ENCODE measurements at places on chromosomes 1 and 21.
A peak's percentile ranks its signal among the peaks of the same experiment; 100 is the strongest.

GRCh38 chr1:115413208-115413607, 75.2 kb upstream of the NGF start:
- DNase-seq, result no peak

DNA sequence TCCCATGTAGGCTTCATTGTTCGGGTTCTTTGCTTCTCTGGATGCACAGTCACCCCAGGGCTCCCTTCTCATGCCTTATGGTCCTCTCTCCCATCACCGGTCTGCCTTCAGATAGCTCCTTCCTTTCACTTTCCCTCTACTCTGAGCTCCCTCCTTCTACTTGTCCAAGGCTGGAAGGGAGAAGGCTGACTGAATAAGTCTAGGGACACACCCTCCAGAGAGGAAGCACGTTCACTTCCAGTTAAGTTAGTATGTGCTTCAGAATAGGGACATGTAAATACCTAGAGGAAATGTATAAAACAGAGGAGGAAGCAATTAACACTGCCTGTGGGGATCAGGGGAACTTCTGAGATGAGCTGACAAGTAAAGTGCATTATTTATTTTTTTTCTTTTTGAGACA, 23.5 kb downstream of the CXADR start:
- DNase-seq, result no peak

DNA sequence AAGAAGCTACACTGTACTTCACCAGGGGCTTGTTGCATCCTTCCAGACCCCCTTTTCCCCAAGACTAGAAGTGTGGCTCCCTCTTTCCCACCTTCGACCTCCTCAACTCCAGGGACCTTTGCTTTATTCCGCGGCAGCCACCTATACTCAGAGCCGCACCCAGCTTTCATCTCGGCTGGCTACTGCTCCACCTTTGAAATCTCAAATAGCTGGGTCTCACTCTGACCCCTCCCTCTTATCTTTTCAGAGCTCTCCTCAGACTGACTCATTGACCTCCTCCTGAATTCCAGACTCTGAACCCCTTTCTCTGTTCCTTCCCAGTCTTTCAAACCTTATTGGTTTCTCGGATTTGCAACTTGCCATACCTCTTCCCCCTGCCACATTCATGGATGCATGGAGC, 144.7 kb upstream of the JUN start:
- no peak for DNase-seq

- DNase-seq, result no peak
Measured at GRCh38 chr21:37055271-37055855, 17.5 kb downstream of the PIGP start.

DNA sequence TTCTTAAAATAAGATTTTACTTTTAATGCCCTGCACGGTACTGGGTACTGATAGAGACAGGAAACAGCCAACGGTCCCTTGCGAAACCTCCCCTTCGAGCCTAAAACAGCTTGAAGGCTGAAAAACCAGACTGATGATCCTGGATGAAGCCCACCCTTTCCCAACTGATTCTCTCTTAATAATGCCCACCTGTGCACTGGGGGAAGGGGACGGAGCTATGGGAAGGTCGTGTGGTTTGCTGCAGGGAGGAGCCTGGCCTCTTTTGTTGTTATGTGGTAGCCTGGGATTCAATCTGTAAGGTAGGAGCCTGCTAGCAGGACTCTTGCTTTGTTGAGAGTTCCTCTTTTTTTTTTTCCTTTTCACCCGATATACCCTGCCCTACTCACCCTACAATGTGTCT, 25.6 kb downstream of the SAMSN1 start:
- no peak for DNase-seq

GRCh38 chr21:45524756-45525152, 17.5 kb downstream of the SLC19A1 start:
- DNase-seq, result no peak

- no peak for DNase-seq
Measured at GRCh38 chr1:112714313-112715263, 544 bp downstream of the PPM1J start.

DNA sequence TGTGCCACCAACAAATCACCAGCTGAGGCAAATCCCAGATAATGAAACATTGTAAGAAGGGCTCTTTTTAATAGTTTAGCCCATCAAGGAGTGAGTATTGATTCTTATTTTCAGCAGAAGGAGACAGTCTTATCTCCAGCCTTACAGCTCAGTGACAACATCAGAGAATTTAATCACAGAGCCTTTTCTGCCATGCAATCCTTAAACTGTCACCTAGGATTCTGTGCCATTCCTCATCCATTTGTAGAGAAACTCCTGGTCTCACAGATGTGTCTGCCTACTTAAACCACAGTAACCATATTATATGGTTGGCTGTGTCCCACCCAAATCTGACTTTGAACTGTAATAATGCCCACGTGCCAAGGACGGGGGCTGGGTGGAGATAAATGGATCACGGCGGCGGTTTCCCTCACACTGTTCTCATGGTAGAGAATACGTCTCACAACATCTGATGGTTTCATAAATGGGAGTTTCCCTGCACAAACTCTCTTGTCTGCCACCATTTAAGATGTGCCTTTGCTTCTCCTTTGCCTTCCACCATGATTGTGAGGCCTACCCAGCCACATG, 217.7 kb downstream of the RERE start:
- no peak for DNase-seq

GRCh38 chr1:47219590-47220220, 12.3 kb downstream of the TAL1 start:
- DNase-seq, result no peak

DNA sequence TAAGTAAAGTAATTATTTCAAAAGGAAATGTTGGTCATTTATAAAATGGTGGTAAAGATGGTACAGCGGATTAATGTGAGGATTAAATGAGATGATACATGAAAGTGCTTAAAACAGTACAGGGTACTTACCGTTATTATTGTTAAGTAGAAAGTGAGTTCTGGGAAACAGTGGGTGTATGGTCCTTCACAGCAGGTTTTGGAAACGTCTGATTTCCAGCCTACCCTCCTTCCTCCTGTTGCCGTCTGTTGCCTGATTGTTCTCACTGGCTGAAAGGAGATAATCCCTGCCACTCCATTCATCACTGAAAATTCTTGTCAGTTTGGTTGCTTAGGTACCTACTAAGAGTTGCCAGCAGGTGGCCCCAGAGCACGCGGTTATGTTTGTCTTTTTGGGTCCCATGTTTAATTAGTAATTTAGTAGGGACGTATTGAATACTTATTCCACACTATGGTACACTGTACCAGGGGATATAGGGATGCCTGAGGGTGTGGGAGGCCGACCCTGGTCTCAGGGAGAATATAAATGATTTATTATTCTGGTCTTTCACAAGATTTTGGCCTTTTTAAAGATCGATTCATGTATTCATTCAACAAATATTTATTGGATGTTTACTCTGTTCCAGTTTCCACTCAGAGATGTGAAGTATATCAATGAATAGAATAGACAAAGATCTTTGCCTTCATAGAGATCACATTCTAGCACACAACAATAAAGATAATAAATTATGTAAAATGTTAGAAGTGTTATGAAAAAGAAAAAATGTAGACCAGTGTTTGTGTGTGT, 30.8 kb upstream of the RPTN start:
- DNase-seq, result peak; percentile 36

- no peak for DNase-seq
Measured at GRCh38 chr21:45761704-45762103, 118.2 kb downstream of the PCBP3 start.

DNA sequence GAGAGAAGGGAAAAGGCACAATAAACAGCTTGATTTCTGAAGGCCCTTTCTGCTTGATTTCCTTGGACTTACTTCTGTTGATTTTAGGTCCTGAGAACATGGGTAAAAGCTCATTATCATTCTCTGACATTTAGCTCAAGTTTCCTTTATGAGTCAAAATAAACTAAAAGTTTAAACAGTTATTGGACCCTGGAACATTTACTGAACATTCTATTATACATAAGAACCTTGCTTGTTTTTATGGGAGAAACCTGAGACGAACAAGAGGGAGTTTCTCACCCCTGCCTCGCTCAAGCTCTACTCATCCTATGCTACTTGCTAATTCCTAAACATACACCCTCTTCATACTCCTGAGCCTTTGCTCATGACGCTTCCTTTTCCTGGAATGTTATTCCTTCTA, 538.3 kb upstream of the PKN2 start:
- no peak for DNase-seq

DNA sequence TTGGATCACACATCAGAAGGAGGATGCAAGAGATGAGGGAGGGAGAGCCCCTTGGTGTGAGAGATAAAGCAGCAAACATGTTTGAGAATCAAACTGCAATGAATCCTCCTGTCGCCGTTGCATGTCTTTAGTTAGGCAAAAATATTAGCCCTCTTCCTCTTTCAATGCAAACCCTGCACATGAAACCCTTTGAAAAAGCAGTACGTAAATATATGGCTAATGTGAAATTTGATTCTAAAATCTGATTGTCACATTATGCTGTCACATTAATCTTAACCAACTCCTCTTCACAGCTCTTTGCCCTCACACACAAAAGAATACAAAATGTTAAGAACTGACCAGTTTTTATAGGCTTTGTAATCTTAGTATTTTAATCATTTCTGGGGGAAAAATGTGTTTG, 63.4 kb downstream of the WDR64 start:
- DNase-seq, result no peak

- no peak for DNase-seq
Measured at GRCh38 chr1:163401211-163401610, 79.5 kb downstream of the NUF2 start.

DNA sequence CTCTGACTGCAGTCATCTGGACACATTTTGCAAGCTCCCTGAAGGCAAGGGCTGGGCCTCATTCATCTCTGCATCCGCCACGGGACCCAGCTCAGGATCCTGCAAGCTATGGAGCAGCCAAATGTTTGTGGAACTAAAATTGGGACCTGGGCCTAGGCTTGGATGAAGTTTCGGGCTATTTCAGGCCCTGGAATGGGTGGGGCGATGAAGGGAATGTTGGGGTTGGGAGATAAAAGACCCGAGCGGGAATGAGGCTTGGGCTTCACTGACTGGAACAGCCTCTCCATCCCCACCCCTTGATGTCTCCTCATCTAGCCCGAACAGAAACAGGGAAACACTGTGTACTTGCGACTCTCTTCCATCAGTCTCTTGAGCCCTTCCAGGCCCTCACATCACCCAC, 7.3 kb upstream of the AHCYL1 start:
- DNase-seq, result no peak

DNA sequence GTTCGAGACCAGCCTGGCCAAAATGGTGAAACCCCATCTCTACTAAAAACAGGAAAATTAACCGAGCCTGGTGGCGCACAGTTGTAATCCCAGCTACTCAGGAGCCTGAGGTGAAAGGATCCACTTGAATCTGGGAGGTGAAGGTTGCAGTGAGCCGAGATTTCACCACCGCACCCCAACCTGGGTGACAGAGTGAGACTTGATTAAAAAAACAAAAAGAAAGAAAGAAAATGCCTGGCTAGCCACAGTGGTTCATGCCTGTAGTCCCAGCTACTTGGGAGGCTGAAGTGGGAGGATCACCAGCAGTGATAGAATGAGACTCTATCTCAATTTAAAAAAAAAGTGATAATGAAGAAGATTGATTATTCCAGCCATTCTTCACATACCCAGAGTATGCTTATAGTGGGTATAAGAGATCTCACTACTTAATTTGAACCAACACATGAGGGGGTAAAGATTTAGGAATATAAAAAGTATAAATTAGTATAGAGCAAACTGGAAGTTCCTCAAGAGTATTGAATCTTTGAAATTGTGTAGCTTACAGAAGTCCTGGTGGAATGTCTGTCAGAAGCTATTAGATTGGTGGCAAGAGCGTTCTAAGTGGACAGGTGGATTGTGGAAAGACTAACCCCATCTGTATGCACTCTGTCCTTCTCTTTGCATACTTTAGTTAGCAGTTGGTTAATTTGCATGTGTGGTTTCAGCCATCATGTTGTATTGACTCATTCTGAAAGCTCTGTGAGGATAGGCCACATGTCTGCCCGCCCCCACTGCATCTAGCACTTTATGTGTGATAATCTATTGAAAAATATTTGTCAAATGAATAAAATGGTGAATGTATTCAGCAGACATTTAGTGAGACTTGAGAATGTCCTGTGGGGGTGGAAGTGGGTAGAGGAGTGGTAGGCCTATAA, 25.0 kb downstream of the RLF start:
- DNase-seq, result no peak

DNA sequence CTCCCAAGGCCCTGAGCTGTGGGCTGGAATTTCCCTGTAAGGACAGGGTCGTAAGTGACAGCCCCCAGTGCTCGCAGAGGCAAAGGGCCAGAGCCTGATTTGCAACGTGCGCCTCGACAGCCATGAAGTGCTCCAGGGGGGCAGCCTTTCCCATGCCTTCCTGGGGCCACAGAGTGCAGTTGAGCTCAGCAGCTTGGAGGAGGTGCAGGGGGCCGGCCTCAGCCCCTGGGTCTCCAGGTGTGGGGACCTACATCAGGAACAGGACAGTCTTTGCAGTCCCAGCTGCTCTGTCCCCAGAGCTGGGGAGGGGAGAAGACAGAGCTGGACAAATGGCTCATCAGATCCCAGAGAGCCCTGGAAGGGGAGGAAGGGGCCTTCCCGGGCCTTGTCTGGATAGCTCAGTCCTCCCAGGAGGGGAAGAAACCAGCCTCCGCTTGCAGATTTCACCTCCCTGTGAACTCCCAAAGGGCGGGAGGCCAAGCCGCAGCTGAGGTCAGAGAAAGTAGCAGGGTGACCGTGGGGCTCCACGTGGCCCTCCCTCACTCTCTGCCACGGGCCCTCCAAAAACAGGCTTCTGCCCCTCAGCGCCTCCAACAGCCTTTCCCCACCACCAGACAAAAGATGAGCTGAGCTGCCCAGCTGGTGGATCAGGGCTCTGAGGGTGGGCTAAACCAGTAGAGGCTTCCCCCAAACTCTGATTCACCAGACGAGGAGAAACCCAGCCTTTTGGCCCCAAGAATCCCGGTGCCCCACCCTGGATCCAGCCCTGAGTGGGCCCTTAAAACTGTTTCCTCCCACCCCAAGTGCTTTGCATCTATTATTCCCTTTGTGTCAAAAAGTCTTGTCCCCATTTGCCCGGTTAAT, 76.5 kb downstream of the DHRS3 start:
- no peak for DNase-seq

DNA sequence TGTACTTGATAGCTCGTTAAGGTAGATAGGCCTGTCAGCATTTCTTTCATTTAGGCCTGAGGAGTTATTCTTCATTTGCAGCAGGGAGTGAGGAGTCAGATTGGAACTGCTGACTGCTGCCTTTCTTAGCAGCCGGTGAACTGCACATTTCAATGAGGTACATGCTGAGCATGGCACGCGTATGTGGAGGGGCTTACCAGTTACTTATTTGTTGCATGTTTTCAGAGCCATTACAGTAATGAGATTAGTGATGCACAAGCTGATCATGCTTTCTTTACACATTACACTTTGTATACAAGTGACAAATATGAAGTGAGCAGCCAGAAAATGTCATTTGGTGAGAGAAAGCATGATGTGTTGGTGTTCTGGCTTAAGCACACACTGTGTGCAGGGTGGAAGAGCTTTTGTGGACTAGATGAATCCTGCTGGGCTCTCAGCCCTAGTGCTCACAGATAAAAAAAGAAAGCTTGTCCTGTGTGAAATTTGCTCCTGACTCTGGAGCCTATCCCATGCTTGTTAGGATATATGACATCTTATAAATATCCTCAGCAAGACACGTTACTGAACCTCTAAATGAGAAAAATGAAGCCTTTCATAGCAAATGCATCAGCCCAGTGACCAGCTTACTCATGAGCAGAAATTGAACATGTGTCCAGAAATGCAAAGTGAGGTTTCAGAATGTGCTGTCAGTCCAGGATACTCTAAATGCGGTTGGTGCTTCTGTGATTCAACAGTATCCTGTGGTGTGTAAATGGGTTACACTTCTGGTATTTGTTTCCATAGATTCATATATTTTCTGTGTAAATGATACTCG, 574.7 kb upstream of the ADGRL2 start:
- DNase-seq, result no peak

GRCh38 chr1:169019419-169020058, 87.0 kb upstream of the ATP1B1 start:
- DNase-seq, result no peak

- DNase-seq, result no peak
Measured at GRCh38 chr21:46077674-46078101, 20.2 kb upstream of the COL6A2 start.
